ENCODE measurements at places on chromosomes 1 and 21.

GRCh38 chr1:26998429-26999300 lies 5.2 kb downstream of the TRNP1 start:
- DNase-seq: no peak

- no peak for DNase-seq
Observed at GRCh38 chr1:29240986-29241385, 4.7 kb downstream of the PTPRU start.

DNA sequence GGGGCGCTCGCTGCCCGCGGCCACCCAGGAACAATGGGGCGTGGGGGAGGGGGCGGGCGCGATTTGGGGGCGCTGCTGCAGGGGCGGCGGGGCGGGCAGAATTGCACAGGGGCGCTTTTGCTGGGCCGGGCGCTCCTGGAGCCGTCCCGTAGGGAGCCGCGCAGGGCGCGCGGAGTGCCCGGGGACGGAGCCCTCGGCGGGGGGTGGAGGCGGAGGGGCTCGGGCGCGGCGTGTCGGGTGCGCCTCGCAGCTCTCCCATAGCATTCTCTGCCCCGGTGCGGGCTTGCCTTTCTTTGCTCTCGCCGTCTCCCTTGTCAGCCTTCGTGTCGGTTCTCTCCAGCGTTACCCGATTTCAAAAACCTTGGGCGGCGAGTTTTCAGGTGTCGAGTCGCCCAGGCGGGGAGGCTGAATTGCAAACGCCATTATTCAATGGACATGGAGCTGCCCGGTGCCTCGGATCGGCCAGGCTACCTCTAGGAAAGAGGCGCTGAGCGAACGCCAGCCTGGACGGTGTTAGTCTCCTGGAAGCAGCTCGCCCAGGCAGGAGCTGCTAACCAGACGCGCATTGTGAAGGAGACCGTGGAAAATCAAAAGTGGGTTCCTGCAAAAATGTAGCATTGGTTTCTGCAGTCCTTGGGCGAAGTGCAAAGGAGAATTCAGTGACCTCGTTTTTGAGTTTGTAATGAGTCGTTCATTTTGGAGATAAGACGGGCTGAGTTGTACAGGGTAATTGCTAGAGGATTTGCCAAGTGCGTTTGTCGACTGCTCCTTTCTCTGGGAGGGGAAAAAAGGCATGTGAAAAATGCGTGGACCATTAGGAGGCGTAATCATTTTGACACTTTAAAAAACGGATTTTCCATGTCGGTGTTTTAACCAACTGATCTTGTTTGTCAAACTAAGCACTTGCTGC lies 626 bp downstream of the CXADR start:
- no peak for DNase-seq

- no peak for DNase-seq
Observed at GRCh38 chr1:193787061-193787460, 600.6 kb upstream of the B3GALT2 start.

DNA sequence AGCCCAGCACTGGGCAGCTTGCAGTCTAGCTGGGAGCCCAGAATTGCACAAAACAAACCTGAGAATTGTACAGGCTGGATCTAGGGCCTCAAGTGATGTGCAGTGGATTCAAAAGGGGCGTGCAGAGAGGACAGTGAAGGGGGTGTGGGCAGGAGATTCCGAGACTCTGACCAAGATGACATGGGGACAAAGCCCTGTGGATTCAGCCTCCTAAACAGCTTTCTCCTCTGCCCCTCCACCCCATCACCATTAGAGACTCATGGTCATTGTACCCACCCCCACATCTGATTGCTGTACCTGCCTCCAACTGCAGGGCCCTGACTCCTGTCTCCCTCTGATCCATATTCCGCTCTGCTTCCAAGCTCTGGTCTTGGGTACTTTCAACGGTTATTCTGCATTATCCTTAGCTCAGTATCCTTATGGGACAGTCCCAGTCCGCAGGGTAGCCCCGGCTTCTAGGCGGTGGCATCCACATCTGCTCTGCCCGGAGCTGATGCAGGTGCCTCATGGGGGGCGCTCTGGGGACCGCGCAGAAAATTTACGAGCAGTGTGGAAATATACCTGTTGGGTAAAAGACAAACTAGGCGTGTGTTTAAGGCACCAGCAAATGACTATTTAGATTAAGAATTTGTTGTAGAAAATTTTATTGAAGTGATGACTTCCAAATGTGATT lies 1.7 kb upstream of the BMP8A start:
- no peak for DNase-seq

DNA sequence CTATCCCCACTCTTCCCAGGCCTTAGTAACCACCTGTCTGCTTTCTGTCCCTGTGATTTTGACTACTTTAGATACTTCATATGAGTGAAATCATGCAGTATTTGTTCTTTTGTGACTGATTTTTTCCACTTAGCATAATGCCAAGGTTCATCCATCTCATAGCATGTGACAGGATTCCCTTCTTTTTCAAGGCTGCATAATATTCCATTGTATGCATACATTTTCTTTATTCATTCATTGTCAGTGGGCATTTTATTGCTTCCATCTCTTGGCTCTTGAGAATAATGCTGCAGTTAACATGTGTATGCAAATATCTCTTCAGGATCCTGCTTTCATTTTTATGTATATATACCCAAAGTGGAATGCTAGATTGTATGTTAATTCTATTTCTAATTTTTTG lies 56.4 kb downstream of the AGL start:
- no peak for DNase-seq

GRCh38 chr1:156874572-156875340 lies 14.1 kb downstream of the NTRK1 start:
- no peak for DNase-seq

- no peak for DNase-seq
Observed at GRCh38 chr1:27154469-27154990, 395 bp downstream of the SLC9A1 start.

- no peak for DNase-seq
Observed at GRCh38 chr1:115712911-115713609, 55.5 kb downstream of the CASQ2 start.

DNA sequence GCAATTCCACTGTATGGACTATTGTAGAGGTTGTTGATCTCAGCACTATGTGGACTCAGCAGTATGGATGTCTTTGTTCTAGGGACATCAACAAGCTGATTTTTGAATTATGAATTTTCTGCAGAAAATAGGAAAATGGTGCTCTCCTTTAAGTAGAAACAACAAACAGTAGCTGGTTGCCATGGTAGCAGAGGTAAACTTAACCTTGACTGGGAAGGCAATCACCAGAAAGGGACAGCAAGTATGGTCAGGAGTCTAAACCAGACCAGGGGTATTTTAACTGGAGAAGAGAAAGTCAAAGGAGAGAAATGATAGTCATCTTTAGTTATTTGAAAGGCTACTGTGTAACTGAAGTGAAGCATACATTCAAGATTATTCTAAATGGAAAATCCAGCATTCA lies 22.3 kb downstream of the WLS start:
- no peak for DNase-seq

- DNase-seq: no peak
Observed at GRCh38 chr1:171583591-171584201, 38.3 kb upstream of the MYOCOS start.

- DNase-seq: no peak
Observed at GRCh38 chr1:218677026-218677425, 331.9 kb downstream of the TGFB2 start.

GRCh38 chr1:61591351-61591750 lies 133.6 kb downstream of the TM2D1 start:
- no peak for DNase-seq

GRCh38 chr1:84899969-84900368 lies 7.0 kb upstream of the LPAR3 start:
- DNase-seq: no peak

DNA sequence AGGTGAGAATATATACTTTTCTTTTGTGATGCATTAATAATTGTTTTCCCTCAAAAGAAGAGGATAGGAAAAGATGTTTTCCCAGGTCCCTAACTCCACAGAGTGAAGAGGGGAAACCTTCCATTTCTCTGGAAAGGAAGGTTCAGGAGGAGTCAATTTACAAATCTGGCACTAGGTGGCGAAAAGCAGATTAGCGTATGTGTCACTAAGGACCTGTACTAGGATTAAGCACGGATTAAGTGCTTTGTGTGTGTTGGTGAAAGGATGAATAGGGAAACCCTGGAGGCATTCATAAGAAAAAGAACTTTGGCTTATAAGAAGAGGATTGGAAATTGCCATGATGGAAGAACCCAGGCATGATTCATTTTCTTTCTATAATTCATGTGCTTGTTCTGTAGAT lies 410.1 kb upstream of the PLXNA2 start:
- DNase-seq: no peak

GRCh38 chr1:87450615-87451209 lies 122.0 kb downstream of the LMO4 start:
- no peak for DNase-seq

DNA sequence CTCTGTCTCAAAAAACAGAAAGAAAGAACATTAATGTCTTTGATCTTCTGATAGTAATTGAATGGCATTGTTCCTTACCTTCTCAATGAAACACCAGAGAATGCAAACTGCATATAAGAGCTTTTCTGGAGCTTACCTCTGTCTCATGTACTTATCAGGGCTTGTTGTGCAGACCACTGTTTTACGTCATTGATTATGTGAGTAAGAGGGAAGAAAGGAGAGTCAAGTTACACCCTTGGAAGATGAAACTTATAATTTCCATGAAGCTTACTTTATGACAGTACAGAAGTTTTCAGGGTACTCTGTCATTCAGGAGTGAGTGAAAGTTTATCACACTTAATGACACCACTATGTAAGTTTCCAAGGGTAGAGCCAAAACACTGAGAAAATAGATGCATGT lies 49.0 kb upstream of the MAB21L3 start:
- DNase-seq: no peak

- no peak for DNase-seq
Observed at GRCh38 chr1:203640117-203640516, 13.5 kb downstream of the ATP2B4 start.

GRCh38 chr1:6601923-6602668 lies 573 bp downstream of the KLHL21 start:
- no peak for DNase-seq

GRCh38 chr1:224188286-224188685 lies 5.2 kb downstream of the DEGS1 start:
- no peak for DNase-seq

DNA sequence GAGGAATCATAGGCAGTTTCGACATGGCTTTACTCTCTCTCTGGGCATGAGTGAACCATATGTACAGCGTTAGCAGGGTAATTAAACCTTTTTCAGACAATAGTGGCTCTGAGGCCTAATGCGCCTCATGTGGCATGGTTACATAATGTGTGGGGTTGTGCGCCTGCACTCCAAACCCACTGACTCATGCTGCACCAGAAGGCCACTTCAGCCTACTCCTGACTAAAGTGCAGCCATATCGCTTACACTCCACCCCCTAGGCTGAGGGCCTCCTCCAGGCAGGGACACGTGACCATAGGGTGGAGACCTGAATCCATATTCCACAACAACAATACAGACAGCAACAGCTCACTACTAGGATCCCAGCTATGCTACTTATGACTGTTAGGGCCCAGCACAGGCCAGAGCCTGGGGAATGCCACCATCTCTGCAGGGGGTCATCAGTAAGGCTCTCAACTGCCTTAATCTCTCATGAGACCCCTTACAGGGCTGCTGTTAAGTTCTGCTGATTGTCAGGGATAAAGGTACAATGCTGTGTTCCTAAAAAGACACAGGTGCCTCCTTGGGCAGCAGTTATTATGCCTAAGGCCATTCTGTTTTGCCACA lies 13.4 kb upstream of the ODF2L start:
- no peak for DNase-seq

- DNase-seq: no peak
Observed at GRCh38 chr1:87279536-87279875, 49.2 kb upstream of the LMO4 start.

GRCh38 chr1:26949926-26950319 lies 10.3 kb downstream of the KDF1 start:
- no peak for DNase-seq

- DNase-seq: no peak
Observed at GRCh38 chr1:26991310-26992116, 2.0 kb upstream of the TRNP1 start.

GRCh38 chr1:10514490-10515235 lies 39.9 kb downstream of the PEX14 start:
- DNase-seq: no peak

DNA sequence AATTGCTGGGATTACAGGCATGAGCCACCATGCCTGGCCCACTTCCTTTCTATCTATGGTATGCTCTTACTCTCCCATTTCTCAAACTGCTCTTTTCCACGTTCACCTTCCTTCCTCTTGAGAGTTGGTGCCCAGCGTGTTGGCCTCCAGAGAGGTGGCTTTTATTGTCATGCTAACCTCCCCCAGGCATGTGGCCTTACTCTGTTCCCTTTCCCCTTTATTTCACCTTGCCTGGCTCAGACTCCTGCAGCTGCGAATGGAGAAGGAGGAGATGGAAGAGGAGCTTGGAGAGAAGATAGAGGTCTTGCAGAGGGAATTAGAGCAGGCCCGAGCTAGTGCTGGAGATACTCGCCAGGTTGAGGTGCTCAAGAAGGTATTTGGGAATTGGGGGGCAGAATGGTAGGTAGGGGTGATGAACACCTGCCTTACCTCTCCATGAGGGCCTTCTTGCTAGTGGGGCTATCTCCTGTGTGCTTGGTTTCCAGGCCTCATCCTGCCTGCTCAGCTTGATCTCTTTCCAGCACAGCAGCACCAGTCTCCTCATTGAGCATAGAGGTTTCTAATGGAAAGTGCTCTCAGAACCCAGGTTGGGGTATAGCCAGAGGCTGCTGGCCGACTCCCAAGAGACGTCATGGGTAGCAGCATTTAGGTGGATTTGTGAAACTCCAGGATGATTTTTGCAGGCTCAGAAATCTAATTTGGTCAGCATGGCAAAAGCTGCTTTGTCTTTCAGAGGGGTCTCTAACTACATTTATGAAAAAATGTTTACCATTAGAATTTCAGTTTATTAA lies 13.2 kb upstream of the TUFT1 start:
- no peak for DNase-seq

DNA sequence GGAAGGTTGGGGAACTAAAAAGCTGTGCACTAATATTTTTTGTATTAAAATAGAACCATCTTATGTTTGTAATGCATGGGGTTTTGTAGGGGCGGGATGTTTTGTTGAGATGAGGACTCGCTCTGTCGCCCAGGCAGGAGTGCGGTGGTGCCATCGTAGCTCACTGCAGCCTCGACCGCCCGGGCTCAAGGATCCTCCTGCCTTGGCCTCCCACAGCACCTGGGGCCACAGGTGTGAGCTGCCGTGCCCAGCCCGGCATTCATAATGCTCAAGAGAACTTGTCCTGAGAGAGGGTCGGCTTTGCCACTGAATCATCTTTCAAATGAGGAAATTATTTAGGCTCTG lies 3.0 kb upstream of the C1orf159 start:
- DNase-seq: no peak

GRCh38 chr21:41827951-41828883 lies 50.9 kb downstream of the PRDM15 start:
- DNase-seq: no peak

- no peak for DNase-seq
Observed at GRCh38 chr1:10528066-10529014, 53.6 kb downstream of the PEX14 start.

DNA sequence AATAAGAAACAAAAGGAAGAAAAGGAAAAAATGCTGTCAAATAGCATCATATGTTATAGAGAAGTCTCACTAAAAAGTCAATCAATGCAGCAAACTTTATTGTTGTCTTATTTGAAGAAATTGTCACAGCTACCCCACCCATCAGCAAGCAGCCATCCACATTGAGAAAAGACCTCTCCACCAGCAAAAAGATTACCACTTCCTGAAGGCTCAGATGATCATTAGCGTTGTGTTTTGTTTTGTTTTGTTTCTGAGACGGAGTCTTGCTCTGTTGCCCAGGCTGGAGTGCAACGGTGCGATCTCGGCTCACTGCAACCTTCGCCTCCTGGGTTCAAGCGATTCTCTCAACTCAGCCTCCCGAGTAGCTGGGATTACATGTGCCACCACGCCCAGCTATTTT lies 29.0 kb downstream of the ATP2B4 start:
- DNase-seq: no peak
